T-helper 1 cell (primary cell): ENCODE measurements at places on chromosomes 3 and 15.

DNA sequence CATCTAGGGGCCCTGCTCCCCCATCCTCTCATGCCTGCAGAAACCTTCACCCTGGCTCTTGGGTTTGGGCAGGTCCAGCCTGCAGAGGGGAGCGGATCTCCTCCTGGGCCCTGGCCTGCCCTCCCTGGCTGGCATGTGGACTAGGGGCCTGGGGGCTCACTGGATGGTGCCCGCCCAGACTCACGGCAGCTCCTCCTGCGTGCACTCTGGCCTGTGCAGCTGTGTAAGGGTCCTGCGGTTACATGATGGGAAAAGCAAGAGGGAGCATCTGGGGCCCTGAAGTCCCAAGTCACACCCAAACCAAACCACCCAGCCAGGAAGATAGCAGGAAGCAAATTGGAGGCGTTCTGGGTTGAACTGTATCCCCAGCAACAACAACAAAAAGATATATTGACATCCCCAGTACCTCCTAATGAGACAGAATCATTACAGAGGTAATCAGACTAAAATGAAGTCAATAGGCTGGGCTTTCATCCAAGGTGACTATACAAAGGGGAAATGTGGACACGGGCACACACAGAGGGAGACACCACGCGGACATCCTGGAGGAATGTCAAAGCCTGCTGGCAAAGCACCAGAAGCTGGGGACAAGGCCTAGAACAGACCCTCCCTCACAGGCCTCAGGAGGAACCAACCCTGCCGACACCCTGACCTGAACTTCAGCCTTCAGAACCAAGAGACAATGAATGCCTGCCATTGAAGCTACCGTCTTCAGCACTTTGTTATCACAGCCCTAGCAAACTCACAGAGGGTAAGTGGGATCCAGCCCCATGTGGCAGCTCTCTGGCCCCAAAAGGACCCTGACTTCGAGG is 10.4 kb upstream of the CLK3 start:
- no peak for DNase-seq

DNA sequence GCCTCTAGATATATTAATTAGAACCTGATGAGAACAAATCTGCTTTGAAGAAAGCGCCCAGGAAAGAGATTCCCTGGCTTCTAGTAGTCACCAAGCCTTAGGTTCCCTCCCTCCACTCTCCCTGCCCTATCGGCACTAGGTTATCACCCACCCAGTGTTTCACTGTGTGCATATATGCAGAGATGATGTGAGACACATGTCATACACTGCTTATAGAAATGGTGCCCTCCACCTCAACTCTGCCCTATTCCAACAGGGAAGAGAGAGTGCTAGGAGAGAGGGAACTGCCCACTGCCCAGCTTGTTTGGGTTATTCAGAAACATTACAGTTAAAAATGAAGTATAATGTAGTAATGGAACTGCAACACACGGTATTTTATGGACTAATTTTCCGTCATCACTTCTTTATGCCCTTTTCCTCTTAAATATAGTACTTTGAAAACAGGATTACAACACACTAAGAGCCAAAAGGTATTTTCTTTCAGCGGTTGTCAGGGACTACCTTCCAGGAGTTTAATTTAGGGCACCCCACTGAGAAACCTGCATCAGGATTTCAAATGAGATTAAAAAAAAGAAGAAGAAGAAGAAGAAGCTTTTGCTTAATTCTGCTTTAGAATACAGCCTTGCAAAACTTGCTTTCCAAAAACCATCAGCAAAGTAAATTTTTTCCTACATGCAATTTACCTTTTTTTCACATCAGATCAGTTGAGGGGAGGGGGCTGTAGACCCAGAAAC is 55.3 kb downstream of the MEIS2 start:
- DNase-seq = no peak

DNA sequence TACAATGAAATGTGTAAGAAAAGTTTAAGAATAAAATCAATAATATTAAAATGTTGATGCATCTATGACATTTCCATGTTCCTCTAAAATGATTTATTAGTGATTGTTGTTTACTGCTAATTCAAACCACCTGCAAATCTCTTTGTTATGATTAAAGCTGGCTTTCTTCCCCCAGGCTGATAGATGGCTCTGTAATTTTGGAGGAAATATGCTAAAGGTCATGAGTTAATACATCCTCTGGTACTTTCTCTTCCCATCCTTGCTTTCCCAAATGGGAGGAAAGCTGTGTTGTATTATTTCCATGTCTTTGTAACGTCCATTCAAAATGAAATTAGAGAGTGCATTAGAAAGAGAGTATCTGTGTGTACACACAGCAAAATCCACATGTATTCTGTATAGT is 139.5 kb upstream of the TMCO5A start:
- no peak for DNase-seq

- no peak for DNase-seq
These were observed 5.4 kb upstream of the LRRC15 start for GRCh38 chr3:194374935-194375334.

- DNase-seq = no peak
These were observed 14.1 kb upstream of the ETV5 start for GRCh38 chr3:186123012-186123411.

DNA sequence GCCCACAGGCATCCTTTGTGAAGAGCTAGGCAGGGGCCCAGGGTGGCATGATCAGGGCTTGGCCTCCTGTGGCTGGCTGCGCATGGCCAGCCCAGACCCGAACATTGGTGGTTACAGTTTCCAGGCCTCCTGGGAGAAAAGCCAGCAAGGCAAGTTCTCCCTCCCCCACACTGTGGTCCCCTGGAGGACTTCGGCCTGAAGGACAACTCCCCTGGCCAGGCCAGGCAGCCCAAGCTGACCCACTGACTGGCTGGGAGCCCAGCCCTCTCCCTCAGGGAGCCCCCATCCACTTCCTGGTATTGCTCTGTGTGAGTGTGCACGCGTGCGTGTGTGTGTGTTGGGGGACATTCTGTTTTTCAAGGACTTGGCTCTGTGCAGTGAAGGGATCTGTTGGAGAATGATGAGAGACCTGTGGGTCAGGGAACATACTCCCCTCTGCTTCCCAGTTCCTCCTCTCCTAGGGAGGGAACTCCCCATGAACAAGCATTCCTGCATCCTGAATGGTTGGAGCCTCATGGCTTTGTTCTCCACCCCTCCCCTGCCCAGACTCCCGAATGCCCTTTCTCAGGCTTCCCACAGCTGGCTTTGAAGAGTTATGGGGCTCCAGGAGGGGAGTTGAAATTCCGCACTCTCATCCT is 29.5 kb downstream of the CORO2B start:
- DNase-seq = no peak

DNA sequence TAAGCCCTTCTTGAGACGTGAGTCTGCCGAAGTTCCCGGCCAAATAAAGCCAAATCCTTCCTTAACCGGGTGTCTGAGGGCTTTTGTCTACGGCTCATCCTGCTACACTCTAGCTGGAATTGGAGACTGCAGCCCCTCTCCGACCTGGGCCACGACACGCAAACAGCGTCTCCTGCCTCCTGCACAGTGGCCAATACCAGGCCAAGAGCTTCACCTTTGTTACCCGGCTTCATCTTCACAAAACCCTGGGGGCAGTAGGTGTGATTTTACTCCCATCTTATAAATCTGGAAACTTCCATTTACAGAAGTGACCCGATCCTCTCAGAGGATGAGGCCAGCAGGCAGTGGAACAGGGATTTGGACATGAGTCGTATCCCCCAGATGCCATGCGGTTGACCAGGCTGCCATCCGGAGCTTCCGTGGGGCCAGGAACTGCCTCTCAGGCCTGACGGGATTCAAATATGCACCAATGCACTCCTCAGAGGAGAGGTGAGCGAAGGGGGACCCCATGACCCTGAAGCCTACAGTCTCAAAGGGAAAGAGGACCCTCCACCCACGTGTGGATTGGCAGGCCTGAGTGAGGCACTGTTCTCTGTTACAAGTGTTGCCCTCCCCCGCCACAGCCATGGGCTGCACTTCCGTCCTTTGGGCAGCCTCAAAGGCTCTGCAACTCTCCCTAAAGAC is 53.2 kb upstream of the KLF13 start:
- DNase-seq = no peak
